Stimulated activated CD8-positive, alpha-beta memory T cell treated with anti-CD3 and anti-CD28 coated beads, Interleukin-12 subunit alpha, Interleukin-12 subunit beta, amount 100 ng/mL, for 4 hours (primary cell): ENCODE measurements at places on chromosomes 12 and 14.

DNA sequence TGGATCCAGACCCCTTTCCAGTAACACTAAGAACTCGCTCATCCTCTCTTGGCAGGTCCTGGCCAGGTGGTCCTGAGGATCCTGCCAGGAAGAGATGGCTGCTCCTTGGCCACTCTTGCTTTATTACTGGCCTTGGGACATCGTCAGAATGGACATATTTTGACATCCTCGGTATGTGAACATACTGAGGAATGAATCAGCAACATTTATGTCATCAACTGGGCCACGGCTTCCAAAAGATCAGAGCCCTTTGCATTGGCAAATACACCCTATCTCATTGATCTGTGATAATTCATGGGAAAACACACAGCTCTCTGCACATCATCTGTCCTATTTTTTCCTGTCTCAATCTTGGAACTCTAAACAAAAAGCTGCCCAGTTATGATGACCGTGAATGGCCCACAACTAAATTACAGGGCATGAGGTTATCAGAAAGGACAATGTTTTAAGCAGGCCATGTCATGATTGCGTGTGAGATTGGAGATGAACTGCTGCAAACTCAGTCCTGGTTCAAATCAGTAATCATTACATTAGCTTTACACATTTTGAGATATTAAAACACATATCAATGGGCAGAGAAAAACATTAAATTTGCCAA, 1325.8 kb downstream of the AACS start:
- no peak for DNase-seq

DNA sequence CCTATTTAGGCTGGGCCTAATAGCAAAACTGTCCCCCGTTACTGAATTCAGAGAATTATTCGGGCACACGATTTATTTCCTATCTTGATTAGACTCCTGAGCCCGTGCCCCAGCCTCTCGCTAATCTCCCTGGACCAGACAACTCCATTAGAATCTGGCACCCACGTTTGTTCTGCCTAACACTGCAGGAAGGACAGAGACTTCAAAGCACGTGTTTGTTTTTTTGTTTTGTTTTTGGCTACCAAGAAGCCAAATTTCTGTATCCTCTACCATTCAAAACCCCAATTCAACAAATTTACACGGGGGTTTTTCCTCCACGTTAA, 4.8 kb downstream of the USP44 start:
- no peak for DNase-seq

DNA sequence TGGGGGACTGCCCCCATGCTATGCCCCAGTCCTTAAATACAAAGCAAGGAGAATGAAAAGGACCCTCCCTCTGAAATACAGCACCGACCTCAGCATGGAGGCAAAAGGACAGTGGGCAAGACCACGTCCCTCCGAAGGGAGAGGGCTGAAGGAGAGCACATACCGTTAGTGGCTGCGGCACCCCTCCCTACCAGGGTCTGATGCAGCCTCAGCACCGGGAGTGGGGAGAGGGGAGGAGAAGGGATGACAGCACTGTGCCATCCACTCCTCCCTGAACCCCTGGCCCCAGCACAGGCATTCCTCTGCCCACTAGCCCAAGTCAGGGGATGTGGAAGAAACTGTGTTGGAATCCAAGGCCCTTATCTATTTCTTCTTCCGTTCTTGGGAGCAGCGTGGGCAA, 3.6 kb upstream of the ACRBP start:
- DNase-seq, result no peak

- no peak for DNase-seq
Measured at GRCh38 chr12:77070382-77070781, 5.0 kb upstream of the E2F7 start.

DNA sequence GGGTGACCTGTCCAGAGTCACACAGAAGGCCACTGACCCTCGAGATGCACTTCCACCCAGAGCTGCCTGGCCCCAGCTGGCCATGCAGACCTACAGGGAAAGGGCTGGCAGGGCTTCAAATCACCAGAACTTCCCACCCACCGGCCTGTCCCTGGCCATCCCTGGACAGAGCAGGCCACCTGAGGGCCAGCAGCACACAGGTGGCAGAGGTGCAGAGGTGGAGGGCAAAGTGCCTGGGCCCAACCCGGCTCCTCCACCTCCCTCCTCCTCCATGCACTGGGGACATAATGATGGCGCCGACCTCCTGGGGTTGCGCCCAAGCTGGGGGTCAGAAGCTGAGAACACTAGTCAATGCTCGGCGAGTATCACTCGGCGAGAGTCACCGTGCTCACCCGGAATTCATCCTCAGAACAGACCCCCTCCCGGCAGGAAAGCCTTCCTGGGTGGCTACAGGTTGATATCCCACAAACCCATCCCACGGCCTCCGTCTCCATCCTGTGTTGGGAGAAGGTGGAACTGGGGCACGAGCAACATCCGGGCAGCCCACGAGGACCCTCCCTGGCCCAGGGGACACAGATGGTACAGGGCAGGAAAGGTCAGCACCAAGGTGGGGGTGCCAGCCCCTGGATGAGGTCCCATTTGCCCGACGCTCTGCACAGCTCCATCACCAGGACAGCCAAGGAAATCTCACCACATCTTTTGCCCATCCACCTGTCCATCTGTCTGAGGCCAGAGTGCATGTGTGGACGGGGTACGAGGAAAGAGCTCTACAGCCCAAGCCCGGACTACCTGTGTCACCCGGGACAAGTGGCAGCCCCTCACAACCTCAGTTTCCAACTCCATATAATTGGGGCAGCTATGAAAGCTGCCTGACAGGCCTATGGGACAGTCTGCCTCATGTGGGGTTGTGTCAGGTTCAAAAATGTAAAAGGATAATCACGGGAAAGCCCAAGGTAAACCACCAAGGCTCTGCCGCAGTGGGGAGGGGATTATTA, 10.8 kb downstream of the BEGAIN start:
- no peak for DNase-seq

DNA sequence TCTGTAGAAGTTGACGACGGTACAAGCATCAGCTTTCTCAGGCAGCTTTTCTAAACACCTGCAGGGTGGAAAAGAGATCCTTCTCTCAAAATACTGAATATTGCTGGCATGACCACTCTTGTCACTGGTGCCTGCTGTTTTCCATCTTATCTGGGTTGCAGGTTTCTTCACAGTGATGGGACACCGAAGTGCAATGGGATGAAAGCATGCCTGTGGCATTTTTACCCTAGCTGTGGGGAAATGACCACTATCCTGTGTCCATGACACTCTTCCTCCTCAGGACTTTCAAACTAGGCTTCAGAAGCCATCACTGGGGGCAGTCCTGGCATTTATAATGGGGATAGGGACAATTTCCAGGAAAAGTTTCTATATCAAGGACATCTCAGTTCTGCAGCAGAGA, 98.5 kb downstream of the ETV6 start:
- no peak for DNase-seq

DNA sequence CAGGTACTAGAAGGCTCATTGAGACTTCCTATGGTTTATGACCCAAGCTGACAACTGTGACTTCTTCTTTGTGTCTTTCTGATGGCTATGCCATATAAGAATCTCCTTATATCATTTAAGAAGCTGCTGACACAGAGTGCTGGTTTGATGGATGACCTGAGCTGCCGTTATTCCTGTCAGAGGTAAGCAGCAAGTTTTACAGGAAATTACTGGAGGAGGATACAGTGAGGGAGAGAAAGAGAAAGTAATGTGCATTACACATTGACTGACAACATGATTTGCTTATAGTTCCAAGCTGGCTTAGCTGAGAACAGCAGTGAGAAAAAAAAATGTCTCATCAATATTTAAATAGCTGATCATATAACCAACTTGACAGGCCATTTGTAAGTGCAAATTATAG, 981.4 kb downstream of the FSCB start:
- no peak for DNase-seq

GRCh38 chr14:52298795-52299194, 15.3 kb upstream of the PTGER2 start:
- DNase-seq, result no peak

DNA sequence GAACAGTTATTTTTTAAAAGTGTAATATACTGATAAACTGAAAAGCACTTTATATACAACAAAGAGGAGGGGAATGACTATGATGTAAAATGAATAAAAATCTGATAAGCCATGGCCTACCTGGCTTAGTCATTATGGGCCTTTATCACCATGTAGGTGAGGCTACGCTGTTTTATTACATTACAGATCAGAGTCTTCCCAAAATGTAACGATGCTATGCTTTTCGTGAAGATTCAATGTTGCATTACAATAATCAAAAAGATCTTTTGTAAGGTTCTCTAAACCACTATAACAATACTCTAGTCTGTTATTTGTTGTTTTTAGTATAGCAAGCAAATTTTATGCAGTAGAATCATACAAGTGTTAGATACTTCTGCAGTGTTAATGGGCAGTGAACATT, 34.2 kb downstream of the ARID4A start:
- DNase-seq, result no peak

- DNase-seq, result no peak
Measured at GRCh38 chr12:85527192-85527591, 247.2 kb downstream of the ALX1 start.

GRCh38 chr14:23571701-23572523, 4.3 kb upstream of the AP1G2 start:
- no peak for DNase-seq

DNA sequence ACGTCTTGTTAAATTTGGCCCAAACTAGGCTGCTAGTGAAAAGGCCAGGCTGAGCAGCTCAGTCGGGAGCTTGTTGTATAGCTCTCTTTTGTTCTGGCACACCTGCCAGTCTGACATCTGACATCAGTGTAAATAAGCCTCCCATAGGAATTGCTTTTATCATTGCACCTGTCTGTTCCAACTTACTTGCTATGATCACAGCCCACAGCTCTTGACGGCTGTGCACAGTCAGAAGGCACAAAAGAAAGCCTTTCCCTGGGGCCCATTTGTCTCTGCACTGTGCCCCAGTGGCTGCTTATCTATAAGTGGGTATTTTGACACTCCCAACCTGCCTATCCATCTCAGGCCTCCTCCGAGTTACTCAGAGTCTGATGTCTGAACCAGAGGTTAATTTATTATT, 324.5 kb downstream of the NUAK1 start:
- DNase-seq, result no peak

- DNase-seq, result no peak
Measured at GRCh38 chr12:26246483-26247164, 51.3 kb downstream of the SSPN start.

GRCh38 chr14:72701605-72702004, 192.3 kb downstream of the DPF3 start:
- DNase-seq, result no peak

DNA sequence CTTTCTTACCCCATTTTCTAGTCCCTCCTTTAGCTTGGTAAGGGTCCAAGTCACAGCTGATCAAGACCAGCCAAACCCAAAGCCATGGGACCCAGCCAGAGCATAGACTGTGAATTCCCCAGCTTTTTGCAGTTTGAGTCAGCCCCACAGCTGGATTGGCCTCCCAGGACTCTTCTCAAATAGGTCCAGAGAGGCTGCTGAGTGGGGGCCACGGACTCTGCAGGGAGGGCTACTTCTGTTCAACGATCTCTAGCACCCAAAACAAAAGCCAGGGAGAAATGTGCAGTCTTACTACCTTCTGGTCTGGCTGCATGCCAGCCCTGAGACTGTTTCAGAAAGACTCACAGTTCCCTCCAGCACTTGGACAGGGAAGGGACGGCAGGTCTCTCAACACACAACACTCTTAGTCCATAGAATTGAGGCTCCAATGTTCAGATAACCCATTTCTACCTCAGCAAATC, 1.6 kb downstream of the VDR start:
- DNase-seq, result no peak

DNA sequence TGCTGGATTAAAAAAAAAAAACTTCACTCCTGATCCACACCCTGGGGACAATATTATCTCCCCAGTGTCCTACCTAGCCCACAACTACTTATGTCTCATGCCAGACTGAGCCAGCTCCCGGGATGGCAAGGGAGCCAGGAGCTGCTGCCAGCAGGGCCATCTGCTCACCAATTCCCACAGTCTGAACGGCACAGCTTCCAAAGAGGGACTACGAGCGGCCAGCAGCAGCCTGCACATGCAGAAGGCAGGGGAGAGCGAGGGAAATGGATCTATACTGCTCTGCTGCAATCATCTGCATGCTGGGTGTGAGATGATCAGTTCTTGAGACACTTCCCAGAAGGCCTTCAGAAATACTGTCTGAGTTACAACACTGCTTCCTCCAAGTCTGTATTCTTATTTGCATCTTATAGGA, 11.1 kb downstream of the SSH1 start:
- DNase-seq, result no peak

GRCh38 chr14:68377459-68377858, 415.4 kb downstream of the ZFP36L1 start:
- DNase-seq, result no peak

- no peak for DNase-seq
Measured at GRCh38 chr14:75141967-75142366, 15.1 kb upstream of the NEK9 start.

GRCh38 chr14:89027097-89027740, 202.8 kb downstream of the TTC8 start:
- DNase-seq, result peak; percentile 23

- DNase-seq, result no peak
Measured at GRCh38 chr12:78176643-78177042, 345.9 kb downstream of the NAV3 start.

- DNase-seq, result no peak
Measured at GRCh38 chr12:118064608-118065007, 3.6 kb upstream of the WSB2 start.

DNA sequence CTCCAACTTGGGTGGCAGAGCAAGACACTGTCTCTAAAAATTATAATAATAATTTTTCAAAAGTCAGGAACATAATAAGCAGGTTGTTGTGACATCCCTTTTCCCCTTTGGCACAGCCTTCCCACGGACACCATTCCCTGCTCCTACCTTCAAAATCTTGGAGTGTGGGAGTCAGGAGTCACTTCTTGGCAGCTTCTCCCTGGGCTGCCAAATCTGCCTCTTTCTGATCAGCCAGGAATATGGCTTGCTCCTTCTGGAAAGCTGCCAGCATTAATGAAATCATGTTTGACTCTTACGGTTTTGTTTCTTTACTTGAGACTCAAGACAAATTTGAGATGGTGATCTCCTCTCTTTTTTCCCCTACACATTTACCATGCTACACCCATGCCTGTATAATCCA, 391.4 kb upstream of the SYT1 start:
- no peak for DNase-seq

DNA sequence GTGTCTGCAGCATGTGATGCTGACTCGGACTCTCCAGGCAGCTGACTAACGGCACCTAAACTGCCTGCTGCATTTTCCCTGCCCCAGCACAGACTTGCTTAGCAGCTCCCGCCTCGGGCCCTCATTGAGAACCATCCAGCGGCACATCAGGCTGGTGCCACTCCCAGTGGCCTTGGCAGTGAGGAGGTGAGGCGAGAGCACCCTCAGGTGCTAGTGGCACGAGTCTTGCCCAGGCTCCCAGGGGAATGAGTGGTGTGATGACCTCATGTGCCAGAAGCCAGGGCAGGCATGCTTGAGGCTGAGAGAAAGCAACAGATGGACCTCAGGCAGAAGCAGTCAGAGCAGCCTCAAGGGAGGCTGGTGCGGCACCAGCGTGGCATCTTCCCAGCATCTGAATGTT, 60.2 kb downstream of the PRKCH start:
- DNase-seq, result no peak

- DNase-seq, result no peak
Measured at GRCh38 chr14:99578541-99579101, 25.4 kb downstream of the CCDC85C start.

GRCh38 chr12:20188930-20189653, 179.2 kb upstream of the PDE3A start:
- DNase-seq, result no peak
